ENCODE measurements at places on chromosomes 5 and 9.

DNA sequence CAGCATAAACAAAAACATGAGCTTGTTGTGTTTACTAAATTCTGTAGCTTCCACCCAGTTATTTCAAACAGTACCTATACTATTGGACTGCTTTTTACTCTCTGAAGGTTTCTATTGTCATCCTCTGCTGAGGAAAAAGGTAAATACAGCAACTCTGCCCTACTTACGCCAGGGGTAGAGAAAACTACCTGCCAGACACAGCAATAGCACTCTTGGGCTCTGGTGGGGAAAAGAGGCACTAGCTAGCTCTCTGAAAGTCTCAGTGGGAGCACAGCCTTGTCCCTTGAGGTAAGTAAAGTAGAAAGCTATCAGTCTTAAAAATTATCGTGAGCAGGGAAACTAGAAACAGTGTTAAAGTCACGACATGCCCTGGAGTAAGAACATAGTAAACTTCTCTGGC lies 3.7 kb downstream of the HCN1 start:
- no peak for DNase-seq

- DNase-seq, result no peak
These were observed 105.1 kb downstream of the INSYN2B start for GRCh38 chr5:169875091-169875728.

DNA sequence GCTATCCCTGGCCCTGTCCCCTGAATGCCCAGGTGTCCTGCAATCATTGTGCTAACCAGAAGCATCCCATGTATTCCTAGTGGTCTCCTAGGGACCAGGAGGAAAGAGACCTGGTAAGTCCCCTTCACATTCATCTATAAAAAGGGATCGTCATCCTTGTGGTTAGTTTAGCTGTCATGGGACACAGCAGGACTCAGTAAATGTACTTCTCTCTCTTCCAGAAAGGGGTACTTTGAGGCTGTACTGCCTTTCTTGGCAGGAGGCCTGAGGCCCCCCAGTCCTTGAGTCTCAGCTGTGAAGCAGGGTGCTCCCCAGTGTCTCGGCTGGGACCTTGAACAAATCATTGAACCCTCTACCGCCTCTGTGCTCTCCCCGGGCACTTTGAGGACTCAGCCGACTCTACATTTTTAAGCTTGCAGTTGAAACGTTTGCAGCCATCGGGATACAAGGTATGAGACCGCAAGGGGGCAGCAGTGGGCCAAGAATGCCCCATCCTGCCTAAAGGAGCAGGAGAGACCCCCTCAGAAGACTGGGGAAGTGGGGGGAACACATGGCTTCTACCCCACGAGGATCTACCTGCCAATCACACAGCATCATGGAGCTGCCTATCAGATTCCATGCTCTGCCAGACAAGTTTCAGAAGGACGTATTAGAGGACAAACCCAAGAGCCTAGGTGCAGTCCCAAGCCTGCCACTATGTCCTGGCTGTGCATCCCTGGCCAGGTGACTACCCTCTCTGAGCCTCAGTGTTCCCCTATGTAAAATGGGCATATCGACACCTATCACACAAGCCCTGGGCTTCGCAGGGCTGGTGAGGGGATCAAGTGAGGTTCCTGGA lies 2.4 kb upstream of the PHYKPL start:
- DNase-seq, result peak; percentile 90

DNA sequence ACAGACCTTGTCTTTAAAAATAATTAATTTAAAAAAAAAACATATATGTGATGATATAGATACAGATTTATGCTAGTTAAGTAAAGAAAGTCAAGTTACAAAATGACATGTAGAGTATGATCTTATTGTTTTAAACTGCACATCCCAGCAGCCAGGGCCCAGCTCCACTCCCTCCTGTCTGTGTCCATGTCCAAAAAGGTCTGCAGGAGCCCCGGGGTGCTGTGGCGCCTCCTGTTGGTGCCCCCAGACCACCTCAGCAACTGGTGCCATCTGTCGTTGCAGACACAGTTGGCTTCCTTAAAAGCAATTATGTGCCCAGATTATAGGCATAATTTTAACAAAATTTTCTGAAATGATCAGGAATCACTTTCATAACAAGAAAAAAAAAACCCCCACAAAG lies 33.3 kb downstream of the IPPK start:
- DNase-seq, result no peak

DNA sequence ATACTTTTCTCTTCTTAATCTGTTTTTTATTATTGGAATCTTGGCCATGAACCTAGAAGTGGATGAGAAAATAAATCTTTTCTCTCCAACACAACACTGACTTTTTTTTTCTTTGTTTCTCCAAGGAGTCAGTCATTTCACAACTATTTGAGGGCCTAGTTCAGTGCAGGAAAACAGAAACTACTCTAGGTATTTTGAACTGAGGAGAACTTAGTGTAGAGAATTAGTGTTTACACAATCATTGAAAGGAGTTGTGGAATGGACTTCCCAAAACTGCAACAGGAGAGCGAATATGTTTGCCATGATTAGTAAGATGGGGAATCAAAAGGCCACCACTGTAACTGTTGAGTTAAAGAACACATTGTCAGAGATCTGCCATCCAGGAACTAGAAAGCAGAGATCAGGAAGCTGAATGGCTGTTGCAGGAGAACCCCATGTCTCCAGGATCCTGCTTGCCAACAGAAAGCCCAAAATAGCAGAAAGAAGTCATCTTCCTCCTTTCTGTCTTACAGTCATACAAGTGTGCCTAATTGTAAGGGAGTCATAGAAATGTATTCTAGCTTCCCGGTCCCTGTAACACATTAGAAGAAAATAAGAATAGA lies 20.3 kb upstream of the PCDH1 start:
- no peak for DNase-seq

- DNase-seq, result peak; percentile 16
These were observed 1.3 kb upstream of the CARD19 start for GRCh38 chr9:93094658-93095204.

DNA sequence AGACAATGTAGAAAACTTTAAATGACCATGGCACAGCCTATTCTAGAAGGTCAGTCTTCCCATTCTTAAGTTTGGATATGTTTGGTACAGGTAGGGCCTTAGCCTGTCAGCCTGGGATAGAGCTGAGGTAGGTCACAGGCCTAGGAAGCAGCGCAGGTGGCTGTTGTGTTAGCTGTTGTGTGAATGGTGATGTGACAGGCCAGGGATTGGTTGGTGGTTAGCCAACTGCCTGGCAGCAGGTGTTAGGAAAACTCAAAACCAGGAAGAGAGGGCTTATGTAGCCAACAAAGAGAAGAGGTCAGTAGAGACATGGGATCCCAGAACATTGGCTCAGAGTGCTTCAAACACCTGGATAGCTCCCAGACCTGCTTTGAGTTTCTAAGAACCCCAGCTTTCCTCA lies 84.2 kb downstream of the FBXO38 start:
- no peak for DNase-seq

- DNase-seq, result peak; percentile 38
These were observed 6.3 kb upstream of the IRX2 start for GRCh38 chr5:2757563-2758351.

- DNase-seq, result no peak
These were observed 308.3 kb downstream of the TRPM3 start for GRCh38 chr9:70813141-70813540.

- DNase-seq, result no peak
These were observed 175.1 kb downstream of the BAAT start for GRCh38 chr9:101209670-101210069.

DNA sequence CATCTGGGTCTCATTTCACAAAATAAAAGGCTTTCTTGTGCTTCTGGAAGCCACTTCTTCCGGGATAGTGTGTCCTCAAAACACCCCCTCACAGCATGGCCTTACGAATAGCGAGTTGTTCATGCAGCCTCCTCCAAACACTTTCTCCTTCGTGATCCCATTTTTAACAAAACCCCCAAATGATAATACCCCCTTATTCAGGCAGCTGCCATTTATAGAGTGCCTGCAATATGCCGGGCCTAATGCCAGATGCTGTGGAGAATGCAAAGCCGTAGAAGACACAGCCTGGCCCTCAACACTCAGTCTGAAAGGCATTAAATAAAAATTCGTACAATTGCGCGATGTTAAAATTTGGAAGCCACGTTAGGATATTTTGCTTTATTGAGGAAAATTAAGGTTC lies 66.4 kb upstream of the SLC44A1 start:
- DNase-seq, result no peak

- no peak for DNase-seq
These were observed 14.4 kb upstream of the TMEM245 start for GRCh38 chr9:109134167-109134578.

GRCh38 chr5:21236971-21237427 lies 1249.0 kb upstream of the CDH18 start:
- DNase-seq, result no peak

DNA sequence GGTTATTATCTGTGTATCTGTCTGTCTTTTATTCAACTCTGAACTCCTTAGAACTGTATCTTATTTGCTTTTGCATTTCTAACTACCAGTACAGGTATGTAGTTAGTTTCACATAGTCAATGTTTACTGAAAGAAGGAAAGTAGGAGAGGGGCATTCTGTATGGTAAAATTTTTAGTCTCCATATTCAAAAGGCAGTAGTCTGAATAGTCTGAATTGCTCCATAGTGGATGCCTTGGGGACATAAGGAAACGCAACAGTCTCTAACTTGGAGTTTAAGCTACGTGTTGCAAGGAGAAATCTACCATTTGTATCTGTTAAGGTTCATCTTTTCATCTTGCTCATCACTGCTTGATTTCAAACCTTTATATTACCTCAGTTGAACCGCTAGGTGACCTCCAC lies 26.2 kb downstream of the RASGRF2 start:
- no peak for DNase-seq

DNA sequence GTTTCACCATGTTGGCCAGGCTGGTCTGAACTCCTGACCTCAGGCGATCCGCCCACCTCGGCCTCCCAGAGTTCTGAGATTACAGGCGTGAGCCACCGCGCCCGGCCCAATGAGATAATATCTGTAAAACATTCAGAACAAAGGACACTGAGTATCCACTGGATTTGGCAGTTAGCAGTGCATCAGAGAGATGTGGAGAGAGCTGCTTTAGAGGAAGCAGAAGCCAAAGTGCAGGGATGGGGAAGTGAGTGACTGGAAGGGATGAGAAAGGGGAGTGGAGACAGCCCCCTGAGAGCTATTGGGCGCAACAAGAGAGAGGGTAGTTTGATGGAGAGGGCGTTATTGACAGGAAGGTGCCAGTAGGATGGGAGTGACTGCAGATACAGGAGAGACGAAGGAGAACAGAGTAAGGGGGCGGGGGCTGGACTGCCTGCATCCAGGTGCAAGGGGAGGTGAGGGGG lies 157.5 kb upstream of the SHB start:
- peak; percentile 32 for DNase-seq

DNA sequence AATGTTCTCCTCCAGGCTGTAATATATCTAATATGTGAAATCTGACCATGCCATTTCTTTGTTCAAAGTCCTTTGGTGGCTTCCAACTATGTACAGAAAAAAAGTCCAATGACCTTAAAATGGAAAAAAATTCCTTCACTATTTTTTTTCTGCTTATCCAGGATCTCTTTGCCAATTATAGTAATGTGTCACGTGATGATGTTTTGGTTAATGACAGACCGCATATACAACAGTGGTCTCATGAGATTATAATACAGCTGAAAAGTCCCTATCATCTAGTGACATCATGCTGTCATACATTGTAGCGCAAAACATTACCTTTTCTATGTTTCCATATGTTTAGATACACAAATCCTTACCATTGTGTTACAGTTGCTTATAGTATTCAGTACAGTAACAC lies 477.6 kb downstream of the TMEM232 start:
- no peak for DNase-seq

GRCh38 chr5:96229188-96229587 lies 203.9 kb downstream of the PCSK1 start:
- DNase-seq, result no peak

GRCh38 chr5:158174918-158175851 lies 316.2 kb upstream of the CLINT1 start:
- peak; percentile 85 for DNase-seq

DNA sequence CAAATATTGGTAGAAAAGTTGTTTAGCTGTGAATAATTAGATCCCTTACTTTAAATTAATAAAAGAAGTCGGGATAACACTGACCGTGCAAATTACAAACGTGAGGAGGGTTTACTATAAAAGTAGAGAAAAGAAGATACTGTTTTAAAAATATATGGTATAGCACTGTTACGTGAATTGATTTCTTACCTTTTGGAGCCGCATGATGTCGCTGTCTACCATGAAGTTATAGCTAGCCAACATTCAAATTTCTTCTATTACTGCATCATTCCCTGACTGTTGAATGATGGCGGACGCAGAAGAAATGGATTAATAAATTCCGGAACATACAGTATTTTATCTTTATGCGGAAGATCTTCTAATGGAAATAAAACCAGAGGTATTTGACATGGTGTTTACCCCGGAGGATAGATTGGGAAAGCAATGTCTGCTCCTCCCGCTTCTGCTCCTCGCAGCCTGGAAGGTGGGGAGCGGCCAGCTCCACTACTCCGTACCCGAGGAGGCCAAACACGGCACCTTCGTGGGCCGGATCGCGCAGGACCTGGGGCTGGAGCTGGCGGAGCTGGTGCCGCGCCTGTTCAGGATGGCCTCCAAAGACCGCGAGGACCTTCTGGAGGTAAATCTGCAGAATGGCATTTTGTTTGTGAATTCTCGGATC lies at the start of gene PCDHA6:
PCDHA6 (plus strand) TSS at position 257 of the 658 bp plus-strand sequence; CDS start at position 389, 132 bp downstream.
- no peak for DNase-seq

GRCh38 chr5:171721464-171721863 lies 64.2 kb upstream of the SMIM23 start:
- DNase-seq, result no peak

GRCh38 chr5:14595189-14595588 lies 13.6 kb downstream of the OTULINL start:
- no peak for DNase-seq

DNA sequence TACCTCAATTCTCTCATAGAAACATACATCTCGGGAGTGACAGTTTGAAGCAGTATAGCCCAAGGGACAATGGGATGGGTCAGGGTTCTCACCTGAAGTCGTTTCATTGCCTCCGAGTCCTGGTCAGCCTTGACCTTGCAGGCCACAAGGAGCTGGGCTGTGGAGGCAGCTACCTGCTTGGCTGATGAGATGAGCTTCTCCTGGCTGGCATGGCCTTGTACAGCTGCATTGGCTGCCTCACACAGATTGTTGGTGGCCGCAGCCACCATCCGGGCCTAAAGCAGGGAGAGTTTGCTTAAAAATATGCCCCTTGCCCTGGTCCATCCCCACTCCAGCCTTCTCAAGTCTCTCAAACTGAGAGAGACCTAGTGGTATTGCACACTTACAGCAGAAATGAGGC lies 8.5 kb upstream of the TPM2 start:
- DNase-seq, result no peak

DNA sequence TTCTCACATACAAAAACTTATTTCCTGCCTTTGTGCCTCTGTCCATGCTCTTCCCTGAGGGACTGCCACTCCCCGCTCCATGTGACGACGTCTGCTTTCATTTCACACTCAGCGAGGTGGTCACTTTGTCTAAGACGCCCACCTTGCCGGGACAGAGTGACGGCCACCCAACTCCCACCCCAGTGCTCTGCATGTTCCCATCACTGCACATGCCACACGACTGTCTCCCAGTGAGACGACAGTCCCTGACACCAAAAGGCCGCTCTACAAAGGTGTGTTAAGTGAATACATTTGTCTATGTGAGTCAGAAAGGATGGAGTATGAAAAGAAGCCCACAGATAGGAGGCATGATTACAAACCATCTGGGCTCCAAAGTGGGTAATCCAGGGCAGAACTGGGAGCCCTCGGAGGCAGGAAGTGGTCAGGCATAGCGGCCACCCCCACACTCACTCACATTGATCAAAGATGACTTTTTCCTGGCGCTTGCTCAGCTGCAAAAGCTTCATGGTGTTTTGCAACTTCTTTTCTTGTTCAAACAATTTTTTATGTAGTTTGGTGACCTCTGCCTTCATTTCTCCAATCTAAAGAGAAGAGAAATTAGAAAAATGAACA lies 185.8 kb downstream of the CDK5RAP2 start:
- DNase-seq, result no peak
